ENCODE measurements at places on chromosomes 7 and 10.

- DNase-seq, result no peak
These were observed 14.6 kb upstream of the INSYN2A start for GRCh38 chr10:127210936-127211466.

GRCh38 chr7:157516911-157517781, 180.3 kb downstream of the DNAJB6 start:
- DNase-seq, result no peak

DNA sequence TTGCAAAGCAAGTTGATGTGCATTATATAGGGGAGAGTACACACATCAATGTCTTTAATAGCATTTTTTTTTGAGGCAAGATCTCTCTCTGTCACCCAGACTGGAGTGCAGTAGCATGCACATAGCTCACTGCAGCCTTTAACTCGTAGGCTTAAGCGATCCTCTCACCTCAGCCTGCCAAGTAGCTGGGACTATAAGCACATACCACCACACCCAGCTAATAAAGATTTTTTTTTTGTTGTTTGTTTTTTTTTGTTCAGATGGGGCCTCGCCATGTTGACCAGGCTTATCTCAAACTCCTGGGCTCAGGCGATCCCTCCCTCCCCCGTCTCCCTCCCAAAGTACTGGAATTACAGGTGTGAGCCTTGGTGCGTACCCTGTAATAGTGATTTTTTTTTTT, 1.5 kb downstream of the UMAD1 start:
- DNase-seq, result no peak

GRCh38 chr7:156082048-156083040, 270.1 kb upstream of the SHH start:
- DNase-seq, result no peak

DNA sequence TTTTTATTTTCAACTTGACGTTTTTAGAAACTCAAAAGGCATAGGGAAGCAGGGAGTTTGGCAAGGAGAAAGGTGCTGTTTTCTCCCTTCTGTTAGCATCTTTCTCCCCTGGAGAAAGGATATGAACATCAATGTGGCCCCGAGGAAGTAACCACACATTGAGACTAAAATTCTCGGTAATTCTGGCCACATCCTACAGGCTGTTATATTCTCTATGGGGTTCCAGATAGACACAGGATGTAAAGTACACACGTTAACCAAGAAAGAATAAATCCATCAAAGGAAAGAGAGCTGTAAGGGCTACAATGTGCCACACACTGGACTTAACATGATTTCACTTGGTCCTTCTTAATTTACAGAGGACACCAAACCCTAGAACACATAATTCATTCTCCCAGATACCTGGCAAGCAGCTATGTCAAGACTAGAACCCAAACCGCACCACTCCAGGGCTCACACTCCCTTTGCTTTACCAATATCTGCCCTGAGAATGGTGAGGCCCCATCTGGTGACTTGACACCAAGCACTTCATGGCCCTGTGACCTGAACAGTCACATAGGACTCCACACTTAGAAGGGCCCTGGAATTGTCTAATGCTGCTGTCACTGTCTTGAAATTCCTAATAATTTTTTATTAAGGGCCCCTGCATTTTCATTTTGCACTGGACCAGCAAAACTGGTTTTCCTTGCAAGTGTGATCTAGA, 73.9 kb downstream of the PRLHR start:
- no peak for DNase-seq

- DNase-seq, result no peak
These were observed 5.9 kb upstream of the LRRC18 start for GRCh38 chr10:48945441-48946130.
